ENCODE measurements at places on chromosomes 16 and 17.

DNA sequence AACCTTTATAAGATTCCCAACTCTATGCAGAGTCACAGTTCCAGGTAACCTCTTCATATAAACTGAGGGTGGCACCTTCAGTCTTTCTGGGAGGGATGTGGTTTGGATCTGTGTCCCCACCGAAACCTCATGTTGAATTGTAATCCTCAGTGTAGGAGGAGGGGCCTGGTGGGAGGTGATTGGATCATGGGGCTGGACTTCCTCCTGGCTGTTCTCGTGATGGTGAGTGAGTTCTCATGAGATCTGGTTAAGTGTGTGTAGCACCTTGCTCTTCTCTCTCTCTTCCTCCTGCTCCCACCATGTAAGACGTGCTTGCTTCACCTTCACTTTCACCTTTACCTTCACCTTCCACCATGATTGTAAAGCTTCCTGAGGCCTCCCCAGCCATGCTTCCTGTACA is 30.5 kb downstream of the HS3ST2 start:
- no peak for DNase-seq

DNA sequence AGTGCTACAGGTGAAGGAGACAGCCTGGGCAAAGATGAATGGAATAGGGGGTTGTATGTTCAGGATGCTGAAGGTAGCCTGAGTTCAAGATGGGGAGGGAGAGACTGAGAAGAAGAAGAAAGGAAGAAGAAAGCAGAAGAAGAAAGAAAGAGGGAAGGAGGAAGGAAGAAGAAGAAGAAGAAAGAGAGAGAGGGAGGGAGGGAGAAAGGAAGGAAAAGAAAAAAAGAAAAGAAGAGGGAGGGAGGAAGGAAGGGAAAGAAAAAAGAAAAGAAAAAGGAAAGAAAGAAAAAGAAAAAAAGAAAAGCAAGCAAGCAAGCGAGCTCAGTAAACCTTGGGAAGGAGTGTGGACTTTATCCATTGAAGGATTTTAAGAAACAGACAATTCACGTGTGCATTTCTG is 7.8 kb downstream of the CCDC42 start:
- DNase-seq: no peak

GRCh38 chr17:82740906-82741759 is 5.7 kb downstream of the FN3K start:
- no peak for DNase-seq

GRCh38 chr17:34068571-34068970 is 186.5 kb upstream of the CCL2 start:
- no peak for DNase-seq

GRCh38 chr17:13939222-13939621 is 130.1 kb upstream of the COX10 start:
- DNase-seq: no peak

DNA sequence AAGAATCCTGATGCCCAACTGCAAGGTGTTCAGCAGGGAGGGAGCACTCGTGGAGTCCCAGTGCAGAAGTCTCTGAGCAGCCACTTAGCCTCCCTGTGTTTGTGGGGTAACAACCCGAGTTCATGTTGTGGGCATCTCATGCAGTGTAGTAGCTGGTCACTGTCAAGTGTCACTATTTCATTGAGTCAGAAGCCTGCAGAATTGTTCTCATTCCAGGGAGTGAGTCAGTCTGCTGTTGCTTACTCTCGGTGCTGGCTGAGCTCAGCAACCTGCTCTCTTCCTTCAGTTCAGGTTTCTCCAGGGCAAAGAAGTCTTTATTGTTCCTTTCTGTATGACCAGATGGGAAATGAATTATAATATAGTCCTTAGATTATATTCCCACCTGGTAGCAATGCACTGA is 24.1 kb downstream of the HMOX2 start:
- peak; percentile 82 for DNase-seq

DNA sequence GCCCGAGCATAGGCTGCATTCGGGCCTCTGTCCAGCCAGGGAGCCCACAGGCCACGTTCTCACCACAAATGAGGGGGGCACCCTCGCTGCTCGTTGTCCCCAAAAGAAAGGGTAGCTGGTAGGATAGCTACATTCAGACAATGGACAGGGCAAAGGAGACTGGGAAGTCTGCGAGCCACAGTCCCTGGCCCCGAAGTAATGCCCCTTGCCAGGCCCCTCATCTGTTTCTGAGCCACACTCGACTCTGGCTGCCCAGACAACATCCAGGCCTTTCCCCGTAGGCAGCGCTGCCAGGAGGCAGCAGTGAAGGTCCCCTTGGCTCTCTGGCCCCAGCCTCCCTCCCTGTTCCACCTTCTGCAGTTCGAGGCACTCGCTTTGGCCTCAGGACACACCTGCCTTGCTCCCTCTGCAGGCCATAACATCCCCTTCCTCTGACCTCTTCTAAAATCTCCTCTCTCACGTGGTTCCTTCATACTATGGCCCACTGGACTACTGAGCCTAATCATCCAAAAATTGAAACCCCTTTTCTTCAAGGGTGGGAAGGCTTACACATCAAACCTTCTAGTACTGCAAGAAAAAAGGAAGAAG is 12.2 kb downstream of the AIPL1 start:
- DNase-seq: no peak

GRCh38 chr16:46885960-46886763 is 2.0 kb downstream of the GPT2 start:
- DNase-seq: no peak

DNA sequence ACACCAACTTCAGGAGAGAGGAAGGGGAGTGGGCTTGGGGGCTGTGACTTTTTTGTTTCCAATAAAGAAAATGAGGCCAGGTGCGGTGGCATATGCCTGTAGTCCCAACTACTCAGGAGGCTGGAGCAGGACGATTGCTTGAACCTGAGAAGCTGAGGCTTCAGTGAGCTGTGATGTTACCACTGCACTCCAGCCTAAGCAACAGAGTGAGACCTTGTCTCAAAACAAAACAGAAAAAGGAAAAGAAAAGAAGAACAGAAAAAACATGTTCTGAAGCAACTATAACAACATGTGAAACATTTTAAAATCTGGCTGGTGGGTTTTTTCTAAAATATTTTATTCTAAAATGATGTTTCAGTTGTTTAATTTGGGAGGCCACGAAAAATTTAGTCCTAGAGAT is 554.0 kb upstream of the ZFHX3 start:
- no peak for DNase-seq

DNA sequence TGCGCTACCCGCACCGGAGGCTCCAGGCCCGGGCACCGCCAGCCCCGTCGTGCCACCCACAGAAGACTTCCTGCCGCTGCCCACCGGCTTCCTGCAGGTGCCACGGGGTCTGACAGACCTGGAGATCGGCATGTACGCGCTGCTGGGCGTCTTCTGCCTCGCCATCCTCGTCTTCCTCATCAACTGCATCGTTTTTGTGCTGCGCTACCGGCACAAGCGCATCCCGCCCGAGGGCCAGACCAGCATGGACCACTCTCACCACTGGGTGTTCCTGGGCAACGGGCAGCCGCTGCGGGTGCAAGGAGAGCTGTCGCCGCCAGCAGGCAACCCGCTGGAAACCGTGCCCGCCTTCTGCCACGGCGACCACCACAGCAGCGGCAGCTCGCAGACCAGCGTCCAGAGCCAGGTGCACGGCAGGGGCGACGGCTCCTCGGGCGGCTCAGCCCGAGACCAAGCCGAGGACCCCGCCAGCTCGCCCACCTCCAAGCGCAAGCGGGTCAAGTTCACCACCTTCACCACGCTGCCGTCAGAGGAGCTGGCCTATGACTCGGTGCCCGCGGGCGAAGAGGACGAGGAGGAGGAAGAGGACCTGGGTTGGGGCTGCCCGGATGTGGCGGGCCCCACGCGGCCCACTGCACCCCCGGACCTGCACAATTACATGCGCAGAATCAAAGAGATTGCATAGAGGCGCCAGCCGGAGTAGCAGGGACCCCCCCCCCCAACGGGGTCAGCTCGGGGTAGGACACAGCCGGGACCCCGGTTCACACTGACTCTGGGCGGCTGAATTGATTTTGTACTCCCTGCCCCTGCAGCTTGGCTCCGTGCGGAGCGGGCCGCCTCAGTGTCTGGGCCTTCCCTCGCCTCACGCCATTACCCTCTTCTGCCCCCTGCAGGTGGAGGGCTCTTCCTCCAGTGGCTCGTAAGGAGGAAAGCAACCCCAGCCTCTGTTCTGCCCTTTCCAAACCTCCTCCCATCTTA is 58.5 kb downstream of the TMEM132E start:
- peak; percentile 69 for DNase-seq

DNA sequence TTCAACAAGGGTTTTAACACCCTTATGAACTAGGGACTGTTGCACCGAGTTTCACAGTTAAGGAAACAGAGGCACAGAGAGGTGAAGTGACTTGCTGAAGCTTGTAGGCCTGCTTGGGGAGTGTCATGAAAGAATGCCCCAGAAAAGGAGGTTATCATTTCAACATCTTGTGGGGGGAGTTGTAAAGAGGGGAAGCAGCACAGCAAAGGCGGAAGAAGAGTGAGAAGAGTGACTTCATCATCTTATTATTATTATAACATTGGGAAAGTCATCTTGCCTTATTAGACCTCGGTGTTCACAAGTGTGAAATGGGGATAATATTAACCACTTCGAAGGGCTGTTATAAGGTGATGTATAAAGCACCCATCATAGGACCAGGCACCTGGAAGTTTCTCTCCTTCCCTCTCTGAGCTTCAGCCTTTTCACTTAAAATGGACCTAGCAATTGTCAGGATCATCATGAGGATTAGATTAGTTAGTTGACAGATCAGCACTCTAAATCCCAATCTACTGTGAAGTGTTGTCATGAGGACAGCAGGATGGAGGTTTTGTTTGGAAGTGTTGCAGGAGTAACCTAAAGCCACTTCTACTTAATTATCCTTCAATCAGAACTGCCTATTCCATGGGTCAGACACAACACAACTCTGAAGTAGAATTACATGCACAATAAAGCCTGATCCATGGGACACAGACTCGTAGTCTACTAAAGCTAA is 2.3 kb downstream of the CCL4 start:
- DNase-seq: no peak

DNA sequence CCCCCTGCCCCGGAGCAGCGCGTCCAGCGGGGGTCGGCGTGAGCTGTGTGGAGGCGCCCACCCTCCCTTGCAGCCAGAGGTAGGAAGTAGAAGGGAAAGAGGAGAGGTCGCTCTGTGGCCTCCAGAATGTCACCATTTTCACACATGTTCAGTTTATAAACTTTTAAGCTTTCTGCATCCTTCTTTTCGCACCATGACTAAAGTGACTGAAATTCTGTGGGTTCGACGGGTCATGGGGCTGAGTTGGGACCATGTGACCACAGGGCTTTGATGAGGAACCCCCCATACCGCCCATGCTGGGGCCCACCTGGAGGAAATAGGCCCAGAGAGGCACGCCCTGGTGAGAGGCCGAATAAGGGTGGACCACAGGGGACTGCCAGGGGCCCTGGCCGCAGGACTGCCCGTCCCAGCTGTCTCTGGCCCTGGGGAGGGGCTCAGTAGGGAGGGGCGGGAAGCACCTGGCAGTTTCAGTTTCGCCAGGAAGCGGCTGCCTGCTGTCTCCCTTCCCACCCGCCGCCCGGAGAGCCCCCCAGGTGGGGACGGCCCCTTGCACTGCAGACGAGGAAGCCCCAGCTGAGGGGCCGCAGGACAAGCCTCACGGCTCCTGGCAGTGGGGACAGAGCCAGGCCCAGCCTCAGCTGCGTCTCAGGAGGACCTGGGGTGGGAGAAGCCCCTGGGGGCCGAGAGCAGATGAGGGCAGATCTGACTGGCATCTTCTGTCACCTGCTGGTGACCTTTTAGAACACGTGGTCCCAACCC is 9.0 kb downstream of the CBFA2T3 start:
- DNase-seq: no peak

GRCh38 chr17:67110619-67111018 is 66.3 kb downstream of the CACNG1 start:
- no peak for DNase-seq

- DNase-seq: no peak
Observed at GRCh38 chr16:80997139-80997798, 9.4 kb downstream of the CMC2 start.

- DNase-seq: no peak
Observed at GRCh38 chr16:55597928-55598327, 31.4 kb downstream of the CAPNS2 start.

DNA sequence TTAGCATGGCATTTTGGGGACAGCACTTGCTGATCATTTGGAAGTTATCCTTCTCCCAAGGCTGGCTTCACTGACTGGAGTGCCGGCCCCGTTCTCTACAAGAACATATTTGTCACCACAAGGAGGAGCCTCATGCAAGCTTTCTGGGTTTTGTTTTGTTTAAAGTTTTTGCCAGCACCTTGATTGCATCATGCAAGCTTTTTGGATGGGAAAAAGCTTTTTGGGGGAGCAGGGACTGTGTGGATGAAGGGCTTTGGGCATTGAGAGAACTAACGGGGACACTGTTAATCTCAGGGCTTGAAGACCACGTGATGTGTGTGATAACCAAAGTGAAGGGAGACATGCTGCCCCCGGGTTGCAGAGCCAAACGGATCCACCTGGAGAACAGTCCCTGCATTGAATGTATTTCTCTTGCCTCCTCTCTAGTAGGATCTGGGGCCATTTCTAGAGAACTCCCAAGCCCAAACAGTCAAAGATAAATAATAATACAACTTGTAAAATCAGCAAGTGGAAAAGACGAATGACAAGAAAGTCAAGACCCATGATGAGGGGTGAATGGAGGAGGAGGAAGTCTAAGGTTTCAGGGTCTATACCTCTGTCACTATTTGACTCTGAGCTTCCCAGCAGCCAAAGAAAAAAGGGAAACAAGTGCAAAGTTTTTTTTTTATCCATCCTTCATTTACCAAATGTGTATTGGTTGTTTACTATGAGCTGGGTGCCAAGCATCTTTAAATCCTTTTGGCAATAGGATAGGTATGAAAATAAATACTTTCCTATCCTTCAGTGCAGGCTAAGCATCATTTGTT is 17.2 kb downstream of the TMEM114 start:
- peak; percentile 40 for DNase-seq

Data from H54 (cell line).